ENCODE measurements at places on chromosomes 2 and 18. TPM values are rescaled to one million over a fixed set of nuclear protein-coding genes. Genes with fewer than 3 reads are reported as not detected.

DNA sequence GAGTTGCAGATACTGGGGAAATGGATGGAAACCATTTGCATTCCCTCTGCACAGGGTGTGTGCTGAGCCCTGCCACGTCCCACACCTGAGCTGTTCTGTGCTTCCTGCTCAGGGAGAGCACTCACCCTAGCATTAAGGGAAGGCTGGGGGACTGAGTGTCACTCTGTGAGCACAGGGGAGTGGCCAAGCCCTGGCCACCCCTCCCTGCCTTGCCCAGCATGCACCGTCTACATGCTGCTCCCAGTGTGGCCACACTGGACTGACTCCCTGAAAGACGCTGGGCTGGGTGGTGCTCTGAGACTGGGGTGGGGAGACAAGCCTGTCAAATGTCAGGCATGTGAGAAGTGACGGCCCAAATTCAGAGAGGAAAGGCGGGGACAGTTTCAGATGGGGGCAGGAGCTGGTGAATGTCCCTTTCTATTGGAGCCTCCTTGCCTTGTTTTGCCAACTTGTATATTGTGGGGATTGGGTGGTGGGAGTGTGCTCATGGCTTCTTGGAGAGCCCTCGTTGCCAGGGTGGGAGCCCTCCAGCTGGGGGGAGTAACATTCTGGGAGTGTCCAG is 298.4 kb upstream of the HS6ST1 start:
- DNase-seq, result no peak

Gene LIMS3
- 0.17 TPM for total RNA-seq

Gene CRACDL
- not detected for total RNA-seq

Gene ARL5A
- total RNA-seq, result 60.4 TPM

DNA sequence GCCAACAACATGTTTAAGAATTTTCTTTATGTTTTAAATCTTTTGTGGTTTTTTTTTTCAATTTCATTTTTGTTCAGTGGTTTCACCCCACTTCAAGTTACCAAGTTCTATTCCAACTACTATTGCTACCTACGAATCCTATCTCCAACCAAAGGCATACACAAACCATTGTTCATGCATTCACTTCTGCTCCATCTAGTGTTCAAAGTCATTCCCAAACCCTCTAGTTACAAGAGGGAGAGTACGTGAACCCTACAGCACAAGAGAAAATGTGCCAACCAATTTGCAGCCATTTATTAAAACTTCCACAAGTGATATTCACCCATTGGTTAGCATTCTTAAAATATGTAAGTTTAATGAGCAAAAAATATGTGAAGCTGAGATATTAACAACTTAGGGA is 295.1 kb upstream of the KYNU start:
- DNase-seq, result no peak

GRCh38 chr2:202186641-202187202 is 51.7 kb downstream of the SUMO1 start:
- peak; percentile 16 for DNase-seq

GRCh38 chr2:217629347-217629746 is 373.4 kb downstream of the TNS1 start:
- DNase-seq, result no peak

Measured in M059J (cell line).